CD4-positive, alpha-beta T cell (primary cell): ENCODE measurements at places on chromosomes 2 and 18.

DNA sequence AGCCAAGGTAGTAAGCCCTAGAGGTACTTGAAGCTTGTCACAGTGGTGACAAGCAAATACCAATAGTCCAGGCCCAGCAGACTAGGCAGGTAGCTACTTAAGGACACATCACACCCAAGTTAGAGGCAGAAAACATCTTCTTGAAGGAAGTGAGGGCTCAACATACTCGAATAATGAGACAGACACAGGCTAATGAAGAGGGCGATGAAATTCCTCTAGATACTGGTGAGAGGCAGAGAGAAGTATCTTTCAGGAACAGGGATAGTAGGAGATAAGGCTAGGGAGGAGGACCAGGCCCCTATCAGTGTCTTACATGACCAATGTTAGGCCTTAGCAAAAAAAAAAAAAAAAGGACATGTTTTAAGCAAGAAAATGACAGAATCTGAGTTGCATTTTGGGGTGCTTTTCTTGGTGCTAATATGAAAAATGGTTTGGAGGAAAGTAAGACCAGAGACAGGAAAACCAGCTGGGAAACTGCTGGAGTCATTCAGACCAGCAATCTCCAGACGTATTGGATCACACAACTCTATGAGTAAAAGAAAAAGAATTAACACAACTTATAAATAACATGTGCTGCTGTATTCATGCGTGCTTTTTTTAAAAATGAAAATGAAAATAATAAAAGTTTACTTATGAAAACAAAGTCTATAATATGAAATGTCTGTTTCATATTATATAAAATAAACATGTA is 37.7 kb downstream of the COBLL1 start:
- DNase-seq: no peak

GRCh38 chr2:9702604-9703084 is 71.8 kb upstream of the YWHAQ start:
- DNase-seq: no peak

- no peak for DNase-seq
These were observed 2.0 kb upstream of the UPP2 start for GRCh38 chr2:158099716-158100115.

GRCh38 chr2:189086710-189087109 is 92.9 kb downstream of the COL5A2 start:
- DNase-seq: no peak

- no peak for DNase-seq
These were observed 347.6 kb downstream of the CTNNA2 start for GRCh38 chr2:79860228-79861058.

DNA sequence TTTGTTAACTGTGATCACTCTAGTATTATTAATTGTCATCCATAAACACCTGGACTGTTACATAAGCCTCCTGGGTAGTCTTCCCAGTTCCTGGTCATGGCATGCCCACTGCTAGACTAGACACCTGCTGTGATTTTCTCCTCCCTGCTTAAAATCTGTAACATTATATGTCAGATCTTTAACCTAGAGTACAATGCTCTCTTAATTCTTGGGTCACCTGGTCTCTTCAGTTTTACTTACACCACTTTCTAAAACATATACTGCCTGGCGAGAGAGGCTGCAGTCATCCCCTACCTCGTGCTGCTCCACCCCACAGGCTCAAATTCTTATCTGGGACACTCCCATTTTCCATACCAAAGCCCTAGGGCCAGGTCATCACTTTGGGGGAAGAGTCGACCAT is 161.3 kb downstream of the CDH2 start:
- no peak for DNase-seq

GRCh38 chr2:99600981-99601651 is 111.3 kb upstream of the REV1 start:
- DNase-seq: no peak

DNA sequence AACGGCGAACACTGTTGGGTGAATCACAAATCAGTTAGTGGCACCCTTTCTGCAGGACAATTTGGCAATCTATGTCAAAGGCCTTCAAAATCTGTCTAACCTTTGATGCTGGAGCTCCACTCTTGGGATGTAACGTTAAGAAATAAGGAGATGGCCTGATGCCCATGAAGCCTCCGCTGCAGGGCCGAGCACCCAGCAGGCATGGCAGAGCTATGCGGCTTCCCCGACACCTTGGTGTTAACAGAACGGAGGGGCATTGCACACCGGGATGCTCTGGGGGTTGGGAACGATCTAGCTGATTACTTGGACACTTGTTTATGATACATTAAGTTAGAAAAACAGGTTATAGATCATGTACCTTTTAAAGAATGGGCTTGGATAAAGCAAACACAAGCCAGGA is 265.3 kb downstream of the HDAC4 start:
- no peak for DNase-seq

DNA sequence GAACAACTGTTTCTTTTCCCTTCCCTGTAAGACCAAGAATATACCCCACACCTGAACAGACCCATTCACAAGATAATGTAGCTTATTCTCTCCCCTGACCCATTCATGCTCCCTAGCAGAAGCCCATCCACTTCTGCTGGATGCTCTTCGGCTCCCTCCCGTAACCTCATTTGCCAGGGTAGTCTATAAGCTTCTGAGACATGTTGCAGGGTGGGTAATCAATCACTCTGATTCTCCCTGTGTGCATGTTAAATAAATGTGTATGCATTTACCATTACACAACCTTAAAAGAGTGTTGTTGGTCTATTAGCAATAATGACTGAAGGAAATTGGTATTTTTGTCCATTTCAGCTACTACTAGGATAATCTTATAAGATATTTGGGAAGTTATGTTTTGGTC is 1.3 kb downstream of the SLC19A3 start:
- no peak for DNase-seq

DNA sequence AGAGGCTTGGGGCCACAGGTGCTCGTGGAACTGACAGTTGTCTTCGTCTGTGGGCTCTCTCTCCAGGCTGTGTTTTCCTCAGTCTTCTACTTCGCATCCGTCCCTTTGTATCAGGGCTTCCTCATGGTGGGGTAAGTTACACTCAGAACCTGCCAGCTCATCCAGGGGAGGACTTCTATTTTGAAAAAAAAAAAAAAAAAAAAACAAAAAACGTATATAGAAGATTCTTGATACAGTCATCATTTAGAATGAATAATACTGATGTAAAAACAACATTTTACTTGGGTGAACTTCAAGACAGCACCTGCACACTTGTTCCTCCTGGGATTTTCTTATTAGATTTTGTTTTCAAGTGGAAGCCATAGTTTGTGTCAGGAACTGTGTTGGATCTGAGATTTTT is 47.7 kb upstream of the NFATC1 start:
- no peak for DNase-seq

DNA sequence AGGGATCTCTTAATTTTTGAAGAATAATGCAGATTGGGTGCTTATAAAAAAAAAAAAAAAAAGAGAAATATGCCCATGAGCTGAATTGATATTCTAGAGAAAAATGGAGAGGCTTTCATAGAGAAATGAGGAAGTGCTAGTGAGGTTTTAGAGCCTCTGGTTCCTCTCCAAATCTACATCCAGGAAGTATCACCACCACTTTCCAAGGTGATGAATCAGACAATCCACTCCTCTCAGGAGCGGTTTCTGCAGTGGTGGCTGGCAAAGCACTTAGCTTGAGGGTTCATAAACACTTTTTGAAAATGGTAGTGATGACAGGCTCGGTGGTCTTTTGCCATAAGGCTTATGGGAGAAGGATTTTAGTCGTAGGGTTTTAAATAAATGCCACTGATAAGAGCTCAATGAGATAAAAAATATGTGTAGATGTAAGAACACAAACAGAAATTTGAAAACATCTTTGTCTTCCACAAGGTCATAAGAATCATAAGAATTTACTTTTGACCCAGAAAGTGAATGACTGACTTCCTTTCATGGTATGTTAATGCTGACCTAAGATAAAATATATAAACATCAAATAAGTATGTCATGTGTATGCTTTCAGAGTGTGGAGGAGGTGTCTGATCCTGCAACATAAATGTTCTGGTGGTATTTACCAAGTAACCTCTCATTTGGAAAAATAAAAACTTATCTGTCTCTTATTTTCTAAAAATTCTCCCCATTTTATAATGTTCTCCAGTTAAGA is 42.1 kb upstream of the DSG1 start:
- DNase-seq: no peak

DNA sequence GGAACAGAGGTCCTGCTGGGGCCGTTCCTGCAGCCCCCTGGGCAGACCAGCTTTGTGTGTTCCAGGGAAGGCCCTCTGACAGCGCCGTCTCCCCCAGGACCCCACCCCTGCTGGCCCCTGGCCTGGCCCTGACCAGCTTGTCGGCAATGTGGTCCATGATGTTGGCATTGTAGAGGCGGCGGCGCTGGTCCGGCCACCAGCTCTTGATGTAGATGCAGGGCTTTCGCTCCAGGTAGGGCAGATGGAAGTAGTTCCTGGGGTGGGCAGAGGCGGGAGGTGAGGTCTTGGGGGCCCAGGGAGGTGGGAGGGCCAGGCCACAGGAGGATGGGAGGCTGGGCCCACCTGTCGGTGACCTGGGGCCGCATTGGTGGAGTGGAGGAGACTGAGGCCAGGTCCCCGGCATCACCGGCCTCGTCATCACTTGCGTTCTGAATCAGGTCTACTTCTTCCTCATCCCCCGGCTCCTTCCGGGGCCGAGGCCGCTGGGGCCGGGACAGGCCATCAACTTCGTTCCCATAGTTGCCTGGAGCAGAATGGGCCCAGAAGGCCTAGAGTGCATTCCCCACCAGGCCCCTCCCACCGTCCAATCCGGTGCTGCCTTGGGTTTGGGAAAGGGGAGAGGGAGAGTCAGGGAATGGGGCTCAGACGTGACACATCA is 1.3 kb upstream of the OTOF start:
- no peak for DNase-seq

DNA sequence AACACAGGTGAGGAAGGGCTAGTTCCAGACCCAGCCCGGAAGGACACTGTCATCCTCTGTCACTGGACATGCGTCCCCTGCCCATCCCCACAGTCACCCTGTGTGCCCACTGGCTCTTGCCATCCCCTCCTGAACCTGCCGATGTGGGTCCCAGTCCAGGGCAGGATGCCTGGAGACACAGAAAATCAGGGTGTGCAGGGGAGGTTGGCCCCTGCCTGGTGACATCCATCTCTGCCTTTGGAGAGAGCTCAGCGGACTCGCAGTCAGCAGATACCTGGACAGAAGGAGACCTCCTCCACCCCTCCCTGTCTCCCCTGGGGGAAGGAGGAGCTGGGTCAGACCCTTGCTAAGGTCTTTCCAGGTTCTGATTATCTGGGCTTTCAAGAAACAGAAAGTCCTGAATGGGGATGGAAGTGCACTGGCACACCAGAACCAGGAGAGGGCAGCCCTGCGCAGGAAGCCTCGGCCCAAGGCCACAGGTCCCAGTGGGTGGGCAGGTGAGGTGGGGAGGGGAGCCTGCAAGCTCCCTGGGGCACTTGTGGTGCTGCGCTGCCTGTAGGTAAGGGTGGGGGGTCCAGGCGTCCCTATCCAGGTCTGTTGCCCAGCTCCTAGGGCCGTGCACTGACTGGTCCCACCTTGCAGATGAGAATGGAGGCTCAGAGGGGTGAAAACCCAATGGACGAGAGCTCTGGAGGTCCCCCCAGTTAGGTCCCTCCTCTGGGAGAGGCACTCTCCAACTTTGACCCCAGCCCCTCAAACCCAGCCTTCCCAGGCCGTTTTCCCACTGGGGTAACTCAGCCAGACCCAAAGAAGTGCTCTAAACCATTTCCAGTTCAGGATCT is 9.7 kb upstream of the OTOS start:
- peak; percentile 51 for DNase-seq

GRCh38 chr2:72494392-72494791 is 331.4 kb downstream of the EXOC6B start:
- no peak for DNase-seq

DNA sequence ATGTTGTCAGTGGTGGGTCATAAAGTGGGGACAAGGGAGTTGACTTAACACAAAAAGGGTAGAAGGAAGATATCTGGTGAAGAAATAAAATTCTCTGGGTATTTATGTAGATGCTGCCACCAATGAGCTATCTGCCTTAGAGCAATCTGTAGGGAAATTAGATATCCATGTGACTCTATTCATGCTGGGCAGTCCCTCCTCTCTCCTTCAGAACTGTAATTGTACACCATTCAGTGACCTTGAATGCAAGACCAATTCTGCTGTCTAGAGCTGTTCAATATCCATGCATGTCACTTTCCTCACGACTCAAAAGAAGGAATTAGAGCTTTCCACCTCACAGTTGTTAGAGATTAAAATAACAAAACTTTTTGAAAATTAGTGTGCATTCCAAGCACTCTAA is 28.6 kb upstream of the TDRD15 start:
- DNase-seq: no peak

GRCh38 chr2:4618141-4618540 is 914.8 kb downstream of the DCDC2C start:
- DNase-seq: no peak

DNA sequence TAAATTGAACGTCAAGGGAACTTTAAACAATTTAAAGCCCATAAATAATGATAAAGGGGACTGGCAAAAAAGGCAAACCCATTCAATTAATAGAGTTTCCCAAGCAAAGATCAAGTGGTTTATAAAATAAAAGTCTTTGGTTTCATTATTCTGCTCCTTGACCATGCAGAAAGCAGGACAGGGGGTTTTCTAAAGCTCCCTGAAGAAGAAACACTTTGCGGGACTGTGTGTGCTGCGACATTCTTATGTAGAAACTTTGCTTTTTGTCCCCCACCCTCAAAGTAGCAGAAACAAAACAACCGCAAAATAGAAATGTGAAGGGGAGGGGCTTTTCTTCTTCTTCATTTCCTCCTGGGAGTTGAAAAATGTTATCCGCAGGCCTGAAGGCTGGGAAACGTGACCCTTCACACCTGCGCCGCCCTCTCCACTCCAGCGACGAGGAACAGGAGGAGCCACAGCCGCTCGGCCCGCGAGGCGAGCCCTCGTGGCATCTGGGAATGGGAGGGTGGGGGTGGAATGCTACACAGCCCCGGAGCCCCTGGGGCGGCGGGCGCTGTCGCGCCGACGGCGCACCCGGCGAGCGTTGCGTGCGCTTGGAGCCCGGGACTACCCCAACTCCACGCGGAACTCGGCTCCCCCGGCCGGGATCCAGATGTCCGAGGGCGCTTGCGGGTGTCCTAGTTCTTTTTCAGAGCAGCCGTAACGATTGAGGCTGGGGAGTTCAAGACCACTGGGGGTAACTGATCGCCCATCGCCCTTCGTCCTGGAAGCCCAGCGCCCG is 4.3 kb upstream of the GBX2 start:
- DNase-seq: no peak

GRCh38 chr2:89842180-89842908 is 1150.9 kb downstream of the RPIA start:
- DNase-seq: no peak

- DNase-seq: no peak
These were observed 26.3 kb downstream of the DHRS9 start for GRCh38 chr2:169095621-169096105.

- no peak for DNase-seq
These were observed 268.3 kb downstream of the DYSF start for GRCh38 chr2:71721669-71722068.

- DNase-seq: no peak
These were observed 202.6 kb downstream of the LDLRAD4 start for GRCh38 chr18:13420969-13421686.

GRCh38 chr2:164714471-164714870 is 93.2 kb upstream of the GRB14 start:
- no peak for DNase-seq

- DNase-seq: peak; percentile 35
These were observed 15.4 kb downstream of the HK2 start for GRCh38 chr2:74849228-74849892.
